ENCODE measurements at places on chromosomes 16 and 17.
A peak's percentile ranks its signal among the peaks of the same experiment; 100 is the strongest.

- no peak for DNase-seq
These were observed 36.1 kb downstream of the HNF1B start for GRCh38 chr17:37708616-37709212.

- DNase-seq = peak; percentile 52
These were observed 26.3 kb downstream of the CEP112 start for GRCh38 chr17:66165537-66166123.

DNA sequence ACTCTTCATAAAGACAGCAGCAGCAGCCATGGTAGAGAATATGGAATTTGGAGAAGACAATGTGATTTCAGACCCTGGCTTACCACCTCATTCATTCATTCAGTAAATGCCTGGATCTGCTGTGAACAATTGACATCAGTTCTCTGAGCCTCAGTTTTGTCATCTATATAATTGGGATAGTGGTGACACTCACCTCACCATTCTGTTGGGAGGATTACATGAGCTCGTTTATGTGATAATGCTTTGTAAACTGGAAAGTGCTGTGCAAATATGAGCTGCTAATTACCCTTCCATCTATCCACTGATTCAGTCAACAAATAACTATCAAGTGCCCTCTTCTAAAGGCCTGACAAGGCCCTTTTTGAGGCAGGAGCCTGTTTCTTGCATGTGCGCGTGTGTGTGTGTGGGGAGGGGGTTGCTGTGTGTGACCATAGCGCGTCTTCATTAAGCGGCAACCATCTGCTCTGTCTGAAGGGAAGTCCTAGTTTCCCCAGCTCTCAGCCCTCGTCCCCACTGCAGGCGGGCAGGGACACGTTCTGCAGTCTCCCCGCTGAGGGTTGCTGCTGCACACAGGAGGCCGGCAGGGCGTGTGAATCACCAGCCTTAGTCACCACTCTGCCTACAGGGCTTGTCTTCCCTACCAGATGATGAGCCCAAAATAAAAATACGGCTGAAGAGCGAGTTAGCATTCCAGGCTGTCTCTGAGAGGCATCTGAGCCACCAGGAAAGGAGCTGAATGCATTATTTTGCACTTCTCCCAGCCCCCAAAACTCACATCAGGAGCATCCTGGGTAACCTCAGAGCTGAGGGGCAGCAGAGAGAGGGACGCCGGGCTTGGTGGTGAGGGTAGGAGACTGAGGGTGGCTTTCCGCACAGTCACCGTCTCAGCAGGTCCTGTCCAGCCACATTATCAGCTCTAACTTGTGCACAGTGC lies 19.9 kb downstream of the ARL4D start:
- DNase-seq = peak; percentile 83

- no peak for DNase-seq
These were observed 190.0 kb downstream of the RAB11FIP4 start for GRCh38 chr17:31581491-31581890.

DNA sequence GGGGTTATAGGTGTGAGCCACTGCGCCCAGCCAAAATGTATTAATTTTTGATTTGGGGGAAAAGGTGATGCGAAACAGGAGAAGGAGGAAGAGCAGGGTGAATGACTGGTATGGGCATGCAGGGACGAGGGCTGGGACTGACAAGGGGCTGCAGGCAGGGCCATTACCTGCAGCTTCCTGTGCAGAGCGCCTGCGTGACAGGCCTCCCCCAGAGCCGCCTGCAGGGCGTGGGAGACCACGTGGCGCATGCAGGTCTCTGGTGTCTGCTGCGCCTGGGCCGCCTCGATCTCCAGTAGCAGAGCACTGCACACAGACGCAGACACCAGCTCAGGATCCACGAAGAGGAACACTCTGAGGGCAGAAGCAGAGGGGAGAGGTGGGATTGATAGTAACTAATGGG lies 32.4 kb downstream of the PIK3R6 start:
- no peak for DNase-seq

- DNase-seq = no peak
These were observed 108.6 kb upstream of the CLEC3A start for GRCh38 chr16:77913738-77914253.

GRCh38 chr17:57544834-57545463 lies 200.2 kb downstream of the CCDC182 start:
- no peak for DNase-seq

DNA sequence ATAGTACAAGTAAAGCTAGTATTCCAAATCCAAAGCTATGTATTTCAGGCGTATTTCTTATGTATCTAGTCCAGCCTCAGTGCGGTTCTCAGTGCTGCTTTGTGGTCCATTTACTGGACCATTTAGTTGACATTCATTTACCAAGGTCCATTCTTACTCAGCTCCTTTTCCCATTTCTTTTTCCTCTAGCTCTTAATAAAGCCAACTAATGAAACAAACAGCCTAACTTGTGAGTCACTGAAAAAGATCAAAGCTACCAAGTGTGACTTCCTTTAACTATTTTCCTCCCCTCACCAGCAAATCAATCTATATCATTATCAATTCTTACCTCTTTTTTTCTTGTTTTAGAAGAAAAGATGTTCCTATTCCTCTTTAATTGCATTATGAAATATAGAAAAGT lies 64.0 kb downstream of the CYB561 start:
- DNase-seq = no peak

DNA sequence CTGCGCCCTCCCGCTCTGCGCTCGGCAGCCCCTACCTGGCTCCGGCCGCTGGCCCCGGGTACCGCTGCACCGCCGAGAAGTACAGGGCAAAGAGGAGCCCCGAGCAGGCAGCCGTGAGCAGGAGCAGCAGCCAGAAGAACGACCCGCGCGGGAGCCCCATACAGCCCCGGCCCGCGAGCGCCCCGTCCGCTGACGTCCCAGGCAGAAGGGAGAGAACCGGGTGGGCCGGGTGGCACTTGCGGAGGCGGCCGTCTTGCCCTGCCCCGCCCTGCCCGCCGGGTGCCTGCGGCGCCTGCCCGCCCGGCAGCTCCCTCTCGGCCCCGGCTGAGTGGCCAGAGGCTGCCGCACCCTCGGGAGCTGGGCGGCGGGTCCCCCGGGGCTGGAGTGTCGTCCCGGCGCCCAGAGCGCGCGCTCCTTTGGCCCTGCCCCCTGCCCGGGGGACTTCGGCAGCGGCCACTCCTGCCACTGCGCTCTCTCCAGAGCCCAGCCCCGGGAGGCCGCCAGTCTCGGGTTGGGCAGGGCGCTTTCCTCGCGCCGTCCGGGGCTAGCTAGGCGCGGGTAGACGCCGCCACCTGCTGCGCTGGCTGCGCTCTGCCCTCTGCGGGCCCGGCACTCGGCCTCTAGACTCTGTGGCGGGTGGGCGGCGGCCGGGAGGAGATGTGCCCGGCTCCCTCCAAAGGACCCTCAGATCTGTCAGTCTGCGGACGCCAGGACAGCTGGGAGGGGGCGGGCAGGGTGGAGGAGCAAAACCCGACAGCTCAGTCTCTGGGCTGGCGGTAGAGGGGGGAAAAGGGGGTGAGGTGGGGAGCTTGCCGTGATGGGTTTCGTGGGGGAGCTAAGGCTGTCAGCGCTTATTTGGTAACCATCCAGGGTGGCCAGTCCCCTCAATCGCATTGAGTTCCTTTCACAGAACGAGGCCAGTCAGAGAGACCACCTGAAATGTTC lies at the start of gene ST6GALNAC2:
Gene ST6GALNAC2, minus strand, starts transcription at position 212 of the 945 bp plus-strand sequence. Its CDS starts 52 bp downstream, at position 160.
- DNase-seq = peak; percentile 94

GRCh38 chr16:68658341-68658973 lies 13.3 kb downstream of the CDH3 start:
- DNase-seq = no peak

GRCh38 chr17:8905331-8905730 lies 37.9 kb upstream of the PIK3R6 start:
- no peak for DNase-seq

- DNase-seq = peak; percentile 77
These were observed 9.0 kb upstream of the CDH5 start for GRCh38 chr16:66357523-66357928.

- no peak for DNase-seq
These were observed 46.6 kb downstream of the RGS9 start for GRCh38 chr17:65183736-65184135.

GRCh38 chr17:58383892-58384462 lies 32.0 kb upstream of the SUPT4H1 start:
- DNase-seq = peak; percentile 38

- DNase-seq = peak; percentile 88
These were observed 528 bp downstream of the PER1 start for GRCh38 chr17:8151641-8152111.

DNA sequence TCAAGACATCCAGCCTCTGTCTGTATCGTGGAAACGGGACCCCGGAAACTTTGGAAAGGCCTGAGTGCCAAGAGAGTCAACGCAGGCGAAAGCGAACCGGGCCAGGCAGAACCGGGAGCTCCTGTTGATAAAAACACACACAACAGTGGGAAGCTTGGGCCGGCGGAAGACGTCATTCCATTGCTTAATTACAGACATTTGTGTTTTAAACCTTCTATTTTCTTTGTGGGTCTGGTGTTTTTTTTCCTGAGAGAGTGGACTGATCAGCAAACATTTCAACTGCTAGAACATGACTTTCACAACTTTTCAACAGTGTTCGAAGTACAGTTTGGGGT lies 878 bp upstream of the RNF157 start:
- no peak for DNase-seq

DNA sequence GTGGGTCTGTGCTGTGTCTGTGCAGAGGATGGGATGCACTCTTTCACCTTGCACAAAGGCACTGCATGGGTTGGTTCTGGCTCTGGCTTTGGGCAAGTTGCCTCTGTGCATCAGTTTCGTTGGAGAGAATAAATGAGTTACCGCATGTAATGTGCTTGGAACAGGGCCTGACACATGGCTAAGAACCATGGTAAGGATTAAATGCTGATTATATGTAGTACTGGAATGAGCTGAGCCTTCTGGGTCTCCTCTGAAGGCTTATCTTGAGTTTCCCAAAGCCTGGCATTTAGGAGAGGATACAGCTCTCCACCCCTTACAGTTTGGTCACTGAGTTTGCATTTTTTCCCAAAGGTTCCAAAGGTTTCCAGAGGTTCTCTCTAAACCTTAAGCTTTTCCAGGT lies 69.1 kb downstream of the KSR1 start:
- no peak for DNase-seq

GRCh38 chr16:64541621-64542020 lies 580.2 kb downstream of the CDH11 start:
- DNase-seq = no peak

DNA sequence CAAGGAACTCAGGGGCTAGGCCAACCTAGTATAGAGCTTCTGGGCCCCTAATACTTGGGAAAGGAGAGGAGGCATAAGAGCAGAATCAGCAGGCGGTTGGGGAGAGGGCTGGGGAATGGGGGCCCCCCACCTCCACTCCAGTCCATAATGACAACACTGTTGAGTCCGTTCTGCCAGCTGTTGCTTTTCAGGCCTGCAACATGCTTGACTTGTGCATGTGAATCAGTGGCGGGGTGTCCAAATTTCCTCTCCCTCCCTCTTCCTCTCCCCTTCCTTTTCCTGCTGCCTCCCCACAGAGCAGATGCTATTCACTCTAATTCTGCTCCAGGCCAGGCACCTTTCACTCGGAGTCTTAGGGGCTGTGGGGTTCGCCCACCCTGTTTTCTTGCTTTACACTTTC lies 31.7 kb downstream of the SGSM2 start:
- DNase-seq = no peak

- no peak for DNase-seq
These were observed 357.6 kb downstream of the UTP18 start for GRCh38 chr17:51617986-51618385.

DNA sequence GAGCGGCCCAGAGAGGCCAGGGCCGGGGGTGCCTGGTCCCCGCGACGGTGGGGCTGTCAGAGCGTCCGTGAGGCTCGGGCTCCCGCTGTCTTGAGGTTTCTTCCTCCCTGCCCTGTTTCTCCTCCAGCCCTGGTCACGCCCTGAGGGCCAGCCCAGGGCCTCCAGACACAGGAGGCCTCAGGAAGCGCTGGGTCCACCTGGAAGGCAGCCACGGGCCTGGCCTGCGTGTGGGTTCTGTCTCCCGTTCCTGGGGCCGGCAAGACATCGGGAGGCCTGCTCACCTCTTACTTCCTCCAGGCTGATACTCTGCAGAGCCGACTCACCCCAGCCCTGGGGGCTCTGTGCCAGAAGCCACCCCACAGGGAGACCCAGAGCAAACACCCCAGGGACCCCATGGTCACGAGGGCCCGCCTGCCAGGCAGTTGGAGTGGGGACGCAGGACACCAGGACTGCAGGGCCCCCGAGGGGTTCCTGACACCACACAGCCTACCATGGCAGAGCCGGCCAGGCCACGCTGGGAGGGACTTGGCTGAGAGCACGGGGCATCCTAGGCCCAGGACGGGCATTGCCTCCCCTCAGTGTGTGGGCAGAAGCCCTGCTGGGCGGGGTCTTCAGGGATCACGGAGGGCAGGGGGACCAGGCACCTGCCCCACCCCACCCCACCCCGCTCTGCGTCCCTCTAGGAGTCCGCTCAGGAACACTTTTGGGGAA lies 18.9 kb upstream of the CACNA1H start:
- no peak for DNase-seq

DNA sequence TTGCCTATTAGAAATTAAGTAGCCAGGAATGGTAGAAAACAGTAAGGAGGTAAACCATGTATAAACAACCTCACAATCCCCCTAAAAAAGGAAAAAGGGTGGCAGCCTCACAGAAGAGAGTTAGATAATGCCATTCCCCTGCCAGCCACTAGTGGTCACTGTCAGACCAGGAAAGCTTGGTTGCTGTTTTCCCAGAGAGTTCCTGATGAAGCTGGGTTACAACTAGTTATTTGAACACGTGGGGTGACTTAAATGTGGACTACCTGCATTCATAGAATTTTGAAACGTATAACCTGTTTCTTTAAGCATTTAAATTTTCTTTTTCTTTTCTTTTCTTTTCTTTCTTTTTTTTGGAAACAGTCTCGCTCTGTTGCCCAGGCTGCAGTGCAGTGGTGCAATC lies 5.8 kb downstream of the GPRC5C start:
- peak; percentile 35 for DNase-seq

DNA sequence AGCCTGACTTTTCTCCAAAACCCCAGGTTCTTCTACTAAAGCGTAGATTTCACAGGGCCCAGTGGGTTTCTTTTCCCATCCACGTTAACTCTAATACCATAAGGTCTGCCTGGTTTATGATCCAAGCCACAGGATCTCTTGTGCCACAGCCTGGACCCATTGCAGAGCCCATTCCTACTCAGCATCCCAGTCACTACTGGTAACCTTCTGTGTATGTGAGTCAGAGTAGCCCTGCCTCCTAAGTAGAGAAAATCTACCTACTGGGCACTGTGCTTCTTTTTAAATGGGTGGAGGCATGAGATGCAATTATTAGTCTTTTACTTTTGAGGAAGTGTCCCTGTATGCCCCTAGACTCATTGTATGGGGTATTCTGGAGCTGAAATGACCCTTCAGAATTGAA lies 13.5 kb downstream of the CCL11 start:
- DNase-seq = no peak

GRCh38 chr17:51259564-51260236 lies at the start of gene MBTD1:
Gene MBTD1, minus strand, starts transcription at chr17:51260049. Its CDS starts 34,888 bp downstream, at chr17:51225161.
- peak; percentile 95 for DNase-seq

DNA sequence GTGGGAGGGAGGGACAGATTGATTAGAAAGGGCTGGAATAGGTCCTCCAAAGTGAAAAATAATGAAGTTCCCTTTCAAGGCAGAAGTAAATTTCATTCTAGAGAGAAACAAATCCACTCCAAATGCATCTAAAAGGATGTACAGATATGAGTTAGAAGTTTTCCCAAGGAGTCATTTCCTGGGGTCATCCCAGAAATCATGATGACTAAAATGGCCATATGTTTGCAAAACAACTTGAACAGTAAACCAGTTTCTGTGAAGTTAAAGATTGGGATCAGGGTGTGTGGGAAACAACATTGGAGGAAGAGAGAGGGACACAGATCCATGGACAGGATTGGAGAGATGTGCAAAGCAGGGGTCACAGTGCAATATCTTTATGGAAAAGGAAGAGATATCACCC lies 32.5 kb upstream of the ARHGAP44 start:
- no peak for DNase-seq

All from suppressor macrophage treated with lipopolysaccharide for 1 hour (primary cell).